Midbrain (tissue), 1 donor: ENCODE measurements at places on chromosomes 6 and 20.
A peak's percentile ranks its signal among the peaks of the same experiment; 100 is the strongest.

DNA sequence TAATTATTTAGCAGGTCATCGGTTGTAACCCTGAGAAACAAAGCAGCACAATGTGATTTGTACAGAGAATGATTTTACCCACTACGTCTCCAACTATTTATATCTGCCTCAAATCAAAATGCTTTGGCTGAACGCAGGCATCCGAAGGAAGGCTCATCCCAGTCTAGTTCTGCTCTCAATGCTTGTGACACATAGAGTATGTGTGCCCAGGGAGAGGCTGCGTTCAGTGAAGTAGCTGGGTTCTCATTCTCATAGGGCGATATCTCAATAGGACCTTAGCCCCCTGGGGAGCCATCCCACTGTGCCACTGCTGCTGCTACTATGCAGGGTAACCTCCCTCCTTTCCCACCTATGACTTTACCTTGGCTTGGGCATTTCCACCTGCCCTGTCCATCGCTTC lies 407 bp downstream of the GABRR2 start:
- no peak for DNase-seq

DNA sequence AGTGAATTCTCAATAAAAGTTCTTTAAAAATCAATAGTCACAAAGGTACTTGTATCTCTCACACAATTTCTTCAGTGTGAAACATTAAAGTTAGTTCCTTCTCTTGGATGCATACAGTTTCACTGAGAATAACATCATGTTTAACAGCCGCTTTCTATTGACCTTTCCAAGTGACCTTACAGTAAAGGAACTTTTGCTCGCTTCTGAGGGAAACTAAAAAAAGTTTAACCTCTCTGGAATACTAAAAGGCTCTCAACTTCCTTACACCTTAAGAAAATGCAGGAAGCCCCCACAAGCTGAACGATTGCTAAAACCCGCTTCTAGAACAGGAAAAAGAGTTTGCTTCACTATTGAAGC lies 1.3 kb downstream of the RRAGD start:
- no peak for DNase-seq

- DNase-seq = no peak
Measured at GRCh38 chr6:4781426-4781825, 5.2 kb downstream of the CDYL start.

GRCh38 chr6:101853231-101854085 lies 459.9 kb downstream of the GRIK2 start:
- no peak for DNase-seq

- DNase-seq = peak; percentile 54
Measured at GRCh38 chr6:148747471-148748165, 788 bp downstream of the UST start.

GRCh38 chr20:6178537-6178936 lies 55.7 kb upstream of the FERMT1 start:
- peak; percentile 13 for DNase-seq

GRCh38 chr6:152701863-152702401 lies 4.2 kb downstream of the MYCT1 start:
- no peak for DNase-seq

- DNase-seq = no peak
Measured at GRCh38 chr6:139028215-139028657, 309 bp upstream of the ABRACL start.

DNA sequence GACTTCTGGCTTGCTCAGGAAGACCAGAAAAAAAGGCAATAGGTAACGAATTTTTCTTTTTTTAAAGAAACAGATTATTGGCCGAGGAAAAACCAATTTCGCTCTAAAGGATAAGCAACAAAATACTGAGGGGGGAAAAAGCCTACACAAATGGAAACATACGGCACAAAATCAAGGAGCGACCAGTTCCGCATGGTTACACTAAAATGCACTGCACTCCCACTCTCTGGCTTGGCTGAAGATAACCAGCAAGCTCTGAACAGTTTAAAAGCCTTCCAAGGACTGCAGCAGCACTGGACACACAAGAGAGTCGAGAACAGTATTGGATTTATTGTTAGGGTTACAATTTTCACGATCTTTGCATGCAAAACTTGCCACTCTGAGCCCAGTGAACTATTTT lies 881 bp upstream of the MAP7 start:
- DNase-seq = no peak
